Kasumi-1 (cell line): ENCODE measurements at places on chromosomes 11 and 22.

- DNase-seq, result no peak
Observed at GRCh38 chr11:1205121-1205986, 17.5 kb upstream of the MUC5B start.

- DNase-seq, result peak; percentile 43
Observed at GRCh38 chr11:68002938-68003845, 705 bp downstream of the UNC93B1 start.

DNA sequence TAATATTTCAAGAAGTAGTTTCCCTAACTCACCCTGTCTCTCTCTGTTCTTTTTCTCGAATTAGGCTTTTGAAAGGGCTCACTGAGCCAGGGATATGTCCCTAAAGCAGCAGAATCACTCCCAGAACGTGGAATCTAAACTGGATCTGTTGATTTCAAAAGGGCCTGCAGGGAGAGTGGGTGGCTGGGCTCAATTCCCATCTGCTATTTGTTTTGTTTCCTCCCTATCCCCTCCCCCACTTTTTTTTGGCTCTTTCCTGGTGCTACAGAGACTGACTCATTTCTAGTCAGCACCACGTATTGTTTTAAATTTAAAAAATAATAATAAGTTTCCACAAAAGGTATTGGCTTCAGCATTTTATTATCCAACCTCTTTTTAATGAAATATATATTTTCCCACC is 961.5 kb downstream of the FAM181B start:
- DNase-seq, result no peak

- DNase-seq, result no peak
Observed at GRCh38 chr22:28560046-28560742, 119.4 kb downstream of the TTC28 start.

GRCh38 chr11:44988111-44988510 is 37.4 kb upstream of the TP53I11 start:
- DNase-seq, result no peak
